Activated T-helper 1 cell treated with anti-CD3 and anti-CD28 coated beads, Interleukin-2, amount 50 U/mL, for 16 hours (primary cell): ENCODE measurements at places on chromosomes 1 and 21.

DNA sequence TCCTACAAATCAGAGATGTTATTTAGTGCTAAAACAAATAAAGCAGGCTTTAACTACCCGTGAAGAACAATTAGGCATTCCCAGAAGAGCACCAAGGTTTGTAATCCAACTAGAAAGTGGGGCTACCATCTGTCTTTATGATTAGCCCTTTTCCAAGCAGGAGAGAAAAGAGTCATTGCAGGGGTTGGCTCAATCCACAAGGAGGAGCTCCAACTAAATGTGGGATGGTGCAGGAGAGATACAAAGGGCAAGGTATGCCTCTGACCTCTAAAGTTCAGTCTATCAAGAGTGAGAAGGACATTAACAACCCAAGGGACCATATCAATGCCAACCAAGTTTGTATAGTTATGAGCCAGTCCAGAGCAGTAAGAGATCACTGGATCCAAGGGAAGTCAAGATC lies 382.7 kb upstream of the DUSP10 start:
- DNase-seq = no peak

DNA sequence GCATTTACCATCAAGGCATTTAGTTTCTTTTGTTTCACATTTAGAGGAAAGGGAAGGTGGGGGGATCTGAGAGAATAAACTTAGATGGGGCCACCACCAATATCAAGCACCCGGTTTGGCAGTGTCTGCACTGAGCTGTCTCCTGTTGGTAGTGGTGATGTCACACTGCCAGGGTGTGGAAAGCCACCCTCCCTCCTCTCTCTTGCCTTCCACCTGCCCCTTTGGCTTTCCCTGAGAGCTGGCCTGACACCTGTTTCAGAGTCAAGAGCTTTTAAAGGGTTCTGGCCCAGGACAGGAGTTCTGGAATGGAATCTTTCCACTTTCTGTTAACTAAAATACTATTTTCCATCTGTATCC lies 13.4 kb downstream of the ATF3 start:
- no peak for DNase-seq

DNA sequence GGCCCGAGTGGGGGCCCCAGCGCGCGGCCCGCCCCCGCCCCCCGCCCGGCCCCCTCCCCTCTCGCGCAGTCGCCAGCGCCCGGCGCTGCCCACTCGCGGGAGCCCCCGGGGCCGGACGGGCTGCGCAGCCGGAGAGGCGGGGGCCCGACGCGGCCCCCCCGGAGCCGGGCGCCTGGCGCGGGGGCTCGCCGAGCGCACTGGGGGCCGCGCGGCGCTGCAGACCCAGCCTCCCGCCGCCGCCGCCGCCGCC lies 146 bp upstream of the ZNF362 start:
- no peak for DNase-seq

DNA sequence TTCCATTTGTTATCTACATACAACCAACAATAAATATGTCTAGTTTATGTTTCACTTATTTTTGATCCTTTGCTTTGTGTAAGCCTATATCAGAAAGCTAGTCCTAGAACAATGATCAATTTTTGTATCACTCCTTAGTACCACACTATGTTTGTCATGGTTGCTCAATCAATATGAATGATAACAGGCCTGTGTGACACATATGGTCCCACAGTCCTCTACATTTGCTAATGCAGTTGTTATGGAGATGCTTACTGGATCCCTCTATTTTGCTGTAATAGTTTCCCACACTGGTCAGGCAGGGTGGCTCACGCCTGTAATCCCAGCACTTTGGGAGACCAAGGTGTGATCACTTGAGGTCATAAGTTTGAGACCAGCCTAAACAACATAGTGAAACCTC lies 59.1 kb downstream of the ERO1B start:
- DNase-seq = no peak

DNA sequence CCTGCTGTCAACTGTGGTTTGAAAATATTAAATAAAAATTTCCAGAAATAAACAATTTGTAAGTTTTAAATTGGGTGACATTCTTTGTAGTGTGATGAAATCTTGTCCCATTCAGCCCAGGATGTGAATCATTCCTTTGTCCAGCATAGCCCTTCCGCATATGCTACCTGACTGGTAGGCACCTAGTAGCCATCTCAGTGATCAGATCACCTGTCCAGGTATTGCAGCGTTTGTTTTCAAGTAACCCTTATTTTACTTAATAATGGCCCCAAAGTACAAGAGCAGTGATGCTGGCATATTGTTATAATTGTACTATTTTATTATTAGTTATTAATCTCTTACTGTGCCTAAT lies 351.6 kb upstream of the B3GALT2 start:
- no peak for DNase-seq

GRCh38 chr1:227558732-227559262 lies 4.6 kb upstream of the ZNF678 start:
- no peak for DNase-seq

DNA sequence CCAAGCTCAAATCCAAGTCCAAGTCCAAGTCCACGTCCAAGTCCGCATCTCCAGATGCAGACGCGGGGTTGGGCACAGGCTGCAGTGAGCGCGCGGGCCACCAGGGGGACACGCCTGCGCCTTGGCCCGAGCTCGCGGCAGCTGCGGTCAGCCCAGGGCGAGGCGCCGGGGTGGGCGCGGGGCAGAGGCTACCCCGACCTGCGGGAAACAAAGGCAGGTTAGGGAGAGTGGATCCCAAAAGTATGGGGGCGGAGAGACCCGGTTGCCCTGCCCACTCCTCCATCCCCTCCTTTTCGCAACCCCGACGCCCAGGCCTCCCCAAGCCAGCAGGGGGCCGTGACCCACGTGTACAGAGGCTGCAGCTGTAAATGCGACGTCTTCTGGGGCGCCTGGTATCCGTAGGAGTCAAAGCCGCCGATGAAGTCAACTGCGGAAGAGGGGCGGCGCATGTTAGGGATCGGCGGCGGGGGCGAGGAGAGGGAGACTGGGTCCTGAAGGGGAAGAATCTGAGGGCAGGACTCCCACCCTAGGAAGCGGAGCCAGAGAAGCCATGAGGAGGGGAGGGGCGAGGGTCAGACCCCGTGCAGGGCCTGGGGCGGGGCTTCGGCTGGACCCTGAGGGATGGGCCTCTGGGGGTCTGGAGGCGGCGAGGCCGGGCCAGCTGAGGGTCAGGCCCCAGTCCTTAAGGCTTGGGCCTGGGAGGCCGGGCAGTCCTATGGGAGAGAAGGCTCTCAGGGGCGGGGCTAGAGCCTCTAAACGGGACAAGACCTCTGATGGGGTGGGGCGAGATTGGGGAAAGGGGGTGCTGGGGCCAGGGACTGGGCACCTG lies 58.0 kb downstream of the NKAIN1 start:
- no peak for DNase-seq

GRCh38 chr1:182428043-182428442 lies 21.9 kb upstream of the RGSL1 start:
- no peak for DNase-seq

DNA sequence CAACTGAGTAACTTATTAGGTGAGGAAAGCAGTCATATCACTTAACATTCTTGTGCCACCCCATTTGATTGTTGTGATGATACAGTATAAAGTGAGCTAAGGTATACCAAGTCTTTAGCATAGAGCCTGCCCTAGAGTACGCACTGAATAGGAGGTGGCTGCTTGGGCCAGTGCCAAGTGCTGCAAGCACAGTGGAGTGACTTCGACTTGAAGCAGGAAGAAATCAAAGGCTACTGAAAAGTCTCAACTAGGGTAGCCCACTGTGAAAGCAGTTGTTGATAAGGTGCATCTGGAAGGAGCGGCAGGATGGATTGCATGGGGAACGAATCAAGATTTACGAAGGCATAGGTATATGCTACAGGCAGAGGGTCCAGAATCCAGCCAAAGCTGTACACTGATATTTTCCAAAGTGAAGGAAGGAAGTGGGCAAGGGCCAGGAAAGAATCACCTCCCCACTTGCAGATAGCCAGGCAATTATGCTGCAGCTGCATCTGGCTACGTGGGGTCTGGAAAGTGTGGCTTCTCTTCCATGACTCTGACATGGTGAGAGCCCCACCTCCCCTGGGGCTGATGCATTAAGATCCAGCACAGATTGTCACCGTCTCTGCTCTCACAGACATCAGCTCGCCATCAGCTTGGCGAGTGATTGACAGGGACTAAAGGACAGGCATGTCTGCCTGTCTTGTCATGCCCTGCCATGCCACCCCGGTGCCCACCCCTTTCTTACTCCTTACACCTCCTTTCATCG lies 287.0 kb upstream of the PLXNA2 start:
- DNase-seq = no peak

DNA sequence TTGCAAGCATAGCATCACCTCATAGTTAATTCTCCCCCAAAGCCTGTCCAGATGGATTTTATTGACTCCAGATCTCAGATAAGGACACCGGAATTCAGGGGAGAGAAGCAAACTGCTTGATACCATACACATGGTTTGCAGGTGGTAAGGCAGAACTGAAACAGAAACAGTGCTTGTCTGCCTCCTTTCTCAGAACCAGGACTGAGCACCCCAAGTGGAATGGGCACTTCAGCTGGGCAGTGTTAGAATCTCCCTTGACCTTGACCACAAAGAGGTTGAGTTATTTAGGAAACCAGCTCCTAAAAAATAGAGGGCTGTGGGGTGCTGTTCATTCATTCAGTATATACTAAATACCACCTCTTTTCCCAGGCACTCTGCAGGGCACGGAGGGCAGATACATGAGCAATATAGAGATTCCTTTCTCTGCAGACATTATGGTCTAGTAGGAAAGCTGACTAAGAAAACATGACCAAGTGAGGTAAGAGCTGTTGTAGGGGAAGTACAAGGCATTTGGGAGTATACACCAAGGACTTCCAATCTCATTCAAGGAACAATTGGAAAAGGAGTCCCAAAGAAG lies 185.2 kb downstream of the C1orf94 start:
- no peak for DNase-seq

- DNase-seq = no peak
These were observed 168.5 kb downstream of the PSMG1 start for GRCh38 chr21:39014747-39015146.

DNA sequence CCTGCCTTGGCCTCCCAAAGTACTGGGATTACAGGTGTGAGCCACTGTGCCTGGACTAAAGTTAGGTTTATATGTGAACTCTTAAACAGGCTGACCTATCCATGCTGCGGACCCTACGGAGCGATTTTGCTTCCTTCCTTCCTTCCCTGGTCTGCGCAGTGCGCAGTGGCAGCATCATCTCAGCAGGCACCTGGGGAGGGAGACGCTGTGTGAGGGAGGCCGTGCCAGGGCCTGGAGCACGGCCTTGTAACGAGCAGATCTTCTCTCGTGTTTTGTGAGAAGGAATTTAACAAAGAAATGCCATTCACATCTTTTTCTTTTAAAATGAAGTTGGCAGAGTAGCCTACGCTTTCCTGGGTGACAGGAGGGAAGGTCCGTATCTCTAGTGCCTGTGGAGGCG lies 45.8 kb downstream of the PKNOX1 start:
- no peak for DNase-seq

GRCh38 chr1:168509210-168509609 lies 34.6 kb downstream of the XCL2 start:
- DNase-seq = no peak

DNA sequence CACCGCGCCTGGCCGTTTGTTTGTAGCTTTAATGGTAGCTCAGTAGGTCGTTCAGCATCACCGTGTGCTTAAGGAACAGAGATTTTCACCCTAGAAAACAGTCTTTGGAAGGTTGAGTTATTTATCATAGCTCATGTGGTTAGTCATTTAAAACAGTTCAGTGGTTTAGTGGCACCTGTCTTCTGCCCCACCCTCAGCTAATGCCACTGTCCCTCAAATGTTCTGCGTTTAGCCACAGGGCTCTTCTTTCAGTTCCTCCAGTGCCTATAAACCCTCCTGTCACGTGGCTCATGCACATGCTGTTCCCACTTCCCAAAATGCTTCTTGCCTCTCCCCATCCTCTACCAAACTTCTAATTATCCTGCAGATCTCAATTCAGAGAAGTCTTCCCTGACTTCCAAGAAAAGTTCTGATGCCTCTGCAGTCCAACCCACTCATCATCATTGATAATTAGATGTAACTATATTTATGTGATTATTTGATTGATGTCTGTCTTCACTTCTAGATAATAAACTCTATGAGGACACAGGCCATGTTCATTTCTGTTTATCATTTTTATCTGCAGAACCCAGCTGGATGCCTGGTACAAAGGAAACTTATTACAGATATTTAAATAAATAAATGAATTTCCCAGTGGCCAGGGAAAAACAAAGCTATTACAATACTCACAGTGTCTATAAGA lies 14.4 kb upstream of the DIPK1A start:
- DNase-seq = no peak

GRCh38 chr1:109275706-109276345 lies 7.1 kb downstream of the PSRC1 start:
- no peak for DNase-seq

GRCh38 chr21:24367936-24368335 lies 1239.3 kb downstream of the MRPL39 start:
- no peak for DNase-seq

GRCh38 chr21:15054089-15054488 lies 10.7 kb downstream of the NRIP1 start:
- no peak for DNase-seq

GRCh38 chr1:24659166-24659904 lies 16.2 kb downstream of the SRRM1 start:
- no peak for DNase-seq

- DNase-seq = no peak
These were observed 12.3 kb downstream of the KCNA2 start for GRCh38 chr1:110593902-110594301.

GRCh38 chr21:44552136-44552535 lies 831 bp upstream of the KRTAP10-2 start:
- no peak for DNase-seq

DNA sequence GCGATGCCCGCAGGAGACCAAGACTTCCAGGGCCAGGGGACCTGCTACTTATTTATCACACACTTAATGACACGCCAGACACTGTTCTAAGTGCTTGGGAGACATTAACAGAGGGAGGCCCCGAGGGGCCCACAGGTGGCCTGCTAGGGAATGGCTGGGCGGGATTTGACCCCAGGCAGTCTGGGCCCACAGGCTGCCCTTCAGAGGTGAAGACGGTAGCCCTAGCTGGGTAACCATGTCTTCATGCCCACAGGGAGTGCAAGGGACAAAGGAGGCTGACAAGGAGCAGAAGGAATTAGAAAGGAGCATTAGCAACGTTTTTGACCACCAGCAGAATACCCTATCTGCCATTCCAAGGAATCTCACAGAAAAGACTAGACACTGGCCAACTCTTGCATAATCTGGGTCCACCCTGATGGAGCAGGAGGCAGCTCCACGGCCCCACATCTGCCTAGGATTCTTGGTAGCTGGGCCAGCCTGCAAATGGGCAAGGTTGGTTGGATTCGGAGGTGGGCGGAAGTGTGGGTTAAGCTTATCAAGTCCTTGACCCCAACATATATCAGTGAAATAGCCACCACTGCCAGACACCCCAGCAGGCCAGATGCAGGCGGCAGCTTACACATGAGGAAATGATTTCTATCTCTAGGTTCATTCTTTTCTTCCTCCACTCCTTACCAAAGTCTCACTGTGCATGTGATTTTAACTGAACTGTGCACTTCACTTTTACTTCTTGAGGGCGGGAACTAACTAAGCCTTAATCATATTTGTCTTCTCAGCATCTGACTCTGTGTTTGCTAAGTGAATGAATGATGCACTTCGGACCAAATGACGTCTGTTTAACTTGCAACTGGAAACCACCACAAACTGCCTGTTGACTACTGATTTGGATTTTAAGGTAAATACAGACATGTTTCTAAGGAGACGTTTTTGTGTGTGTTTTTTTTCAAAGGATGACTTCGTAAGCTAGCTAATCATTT lies 3.4 kb upstream of the ETS2 start:
- no peak for DNase-seq

- DNase-seq = no peak
These were observed 13.2 kb downstream of the ZC3H12A start for GRCh38 chr1:37487619-37487984.

- no peak for DNase-seq
These were observed 19.3 kb upstream of the GRHL3 start for GRCh38 chr1:24299901-24300300.
